Body of pancreas (tissue), 4 donors: ENCODE measurements at places on chromosomes 5 and 9.

DNA sequence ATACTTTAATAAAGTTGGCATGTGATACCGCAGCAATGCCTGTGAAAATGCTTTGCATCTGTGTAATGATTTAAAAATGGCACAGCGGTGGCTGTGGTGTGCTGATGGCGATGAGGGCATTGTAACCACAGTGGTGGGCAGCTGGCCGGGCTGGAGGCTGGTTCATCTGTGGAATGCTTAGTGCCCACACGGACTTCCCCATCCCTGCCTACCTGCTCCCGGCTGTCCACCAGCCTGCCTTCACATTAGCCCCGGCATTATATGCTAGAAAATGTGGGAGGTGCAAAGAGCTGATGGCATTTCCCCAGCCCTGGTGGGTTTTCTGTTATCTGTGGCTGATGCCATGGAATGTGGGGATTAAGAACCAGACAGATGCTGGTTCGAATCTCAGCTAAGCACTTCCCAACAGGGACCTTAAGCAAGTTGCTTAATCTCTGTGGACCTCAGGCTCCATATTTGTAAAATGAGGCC lies 2.9 kb upstream of the NDST1 start:
- no peak for DNase-seq
- H3K27me3 ChIP-seq = no peaks in the 10 kb centered on the region
- peak overlapping the region; percentile 18 for H3K27ac ChIP-seq
- H3K4me1 ChIP-seq = peaks cover 100% of the 10 kb centered on the region
- no peak overlapping the region for H3K4me3 ChIP-seq

- no peak for DNase-seq
- no peak overlapping the region for H3K4me3 ChIP-seq
- H3K4me1 ChIP-seq = peaks cover 71% of the 10 kb centered on the region
- no peak overlapping the region for H3K27ac ChIP-seq
- no peaks in the 10 kb centered on the region for H3K36me3 ChIP-seq
- H3K27me3 ChIP-seq = no peaks in the 10 kb centered on the region
These were observed 8.5 kb downstream of the ELL2 start for GRCh38 chr5:95953021-95953702.

- H3K27me3 ChIP-seq = no peaks in the 10 kb centered on the region
- no peak overlapping the region for H3K4me3 ChIP-seq
- H3K36me3 ChIP-seq = no peaks in the 10 kb centered on the region
- H3K27ac ChIP-seq = no peak overlapping the region
These were observed 427.1 kb downstream of the CHSY3 start for GRCh38 chr5:130331332-130331731.

DNA sequence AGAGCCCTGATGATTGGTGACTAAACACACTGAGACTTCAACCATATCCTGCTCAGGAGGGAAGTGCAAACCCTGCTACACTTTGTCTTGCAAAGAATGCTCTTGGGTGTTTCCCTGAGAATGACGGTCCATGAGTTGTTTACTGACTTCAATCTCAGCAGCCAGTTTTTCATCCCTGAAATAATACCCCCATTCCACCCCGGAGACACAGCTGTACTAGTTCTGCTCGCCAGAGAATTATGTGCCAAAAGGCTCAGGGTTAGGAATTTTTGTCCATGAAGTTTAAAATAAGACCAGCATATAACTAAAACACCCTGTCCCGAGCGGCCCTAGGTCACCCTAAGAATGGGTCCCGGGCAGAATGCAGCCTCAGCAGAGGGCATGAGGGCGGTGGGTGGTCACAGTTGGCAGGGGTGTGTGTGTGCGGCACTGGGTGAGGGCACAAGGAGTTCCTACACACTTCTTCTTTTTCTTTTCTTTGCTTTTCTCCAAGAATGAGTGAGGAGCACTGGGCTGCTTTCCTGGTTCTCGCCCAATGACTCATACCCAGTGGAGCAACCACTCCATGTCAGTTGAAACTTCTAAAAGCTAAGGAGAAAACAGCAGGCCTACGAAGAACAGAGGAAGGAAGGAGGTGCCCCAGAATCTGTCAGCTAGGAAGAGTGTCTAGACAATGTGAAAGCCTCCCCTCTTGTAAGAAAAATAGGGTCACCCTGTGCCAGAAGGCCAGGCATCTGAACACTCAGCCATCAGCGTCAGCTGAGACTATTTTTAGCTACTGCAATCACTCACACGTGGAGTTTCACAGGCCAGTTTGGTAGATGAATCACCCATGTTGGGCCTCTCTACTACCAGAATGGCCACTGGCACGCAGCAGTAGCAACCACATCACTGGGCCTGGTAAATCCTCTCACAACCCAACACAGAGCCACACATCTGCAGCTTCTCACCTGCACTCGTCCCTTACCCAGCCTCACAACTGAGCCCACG lies 105.9 kb downstream of the DPYSL3 start:
- H3K27ac ChIP-seq = no peak overlapping the region
- DNase-seq = peak; percentile 16
- no peak overlapping the region for H3K4me3 ChIP-seq
- H3K4me1 ChIP-seq = peaks cover 5% of the 10 kb centered on the region
- no peaks in the 10 kb centered on the region for H3K36me3 ChIP-seq

- DNase-seq = no peak
- no peaks in the 10 kb centered on the region for H3K27me3 ChIP-seq
- H3K27ac ChIP-seq = no peak overlapping the region
- no peak overlapping the region for H3K4me3 ChIP-seq
These were observed 248.6 kb downstream of the TMEM232 start for GRCh38 chr5:110477911-110478310.

DNA sequence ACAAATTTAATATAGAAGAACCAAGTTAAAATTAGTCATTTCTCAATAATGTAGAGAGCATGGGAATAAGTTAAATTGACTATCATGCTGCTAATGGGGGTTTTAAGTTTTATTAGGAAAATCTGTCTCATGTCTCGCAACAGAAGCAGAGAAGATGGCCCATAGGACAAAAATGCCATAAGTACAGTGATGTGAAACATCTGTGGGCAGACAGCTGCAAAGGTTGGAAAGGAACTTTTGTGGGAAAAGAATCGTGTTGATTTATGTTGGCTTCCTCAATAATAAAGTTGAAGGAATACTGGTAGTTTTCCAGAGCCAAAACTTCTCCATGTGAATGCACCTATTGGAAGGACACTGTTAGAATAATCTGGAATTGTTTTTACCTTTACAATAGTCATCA lies 44.8 kb downstream of the VCAN start:
- no peaks in the 10 kb centered on the region for H3K4me1 ChIP-seq
- no peaks in the 10 kb centered on the region for H3K36me3 ChIP-seq
- DNase-seq = no peak
- H3K27ac ChIP-seq = no peak overlapping the region
- H3K27me3 ChIP-seq = no peaks in the 10 kb centered on the region
- no peak overlapping the region for H3K4me3 ChIP-seq

GRCh38 chr5:96601715-96602244 lies 60.4 kb upstream of the CAST start:
- H3K36me3 ChIP-seq = no peaks in the 10 kb centered on the region
- no peak overlapping the region for H3K4me3 ChIP-seq
- no peaks in the 10 kb centered on the region for H3K27me3 ChIP-seq
- H3K27ac ChIP-seq = no peak overlapping the region
- DNase-seq = peak; percentile 80
- H3K4me1 ChIP-seq = peaks cover 11% of the 10 kb centered on the region

DNA sequence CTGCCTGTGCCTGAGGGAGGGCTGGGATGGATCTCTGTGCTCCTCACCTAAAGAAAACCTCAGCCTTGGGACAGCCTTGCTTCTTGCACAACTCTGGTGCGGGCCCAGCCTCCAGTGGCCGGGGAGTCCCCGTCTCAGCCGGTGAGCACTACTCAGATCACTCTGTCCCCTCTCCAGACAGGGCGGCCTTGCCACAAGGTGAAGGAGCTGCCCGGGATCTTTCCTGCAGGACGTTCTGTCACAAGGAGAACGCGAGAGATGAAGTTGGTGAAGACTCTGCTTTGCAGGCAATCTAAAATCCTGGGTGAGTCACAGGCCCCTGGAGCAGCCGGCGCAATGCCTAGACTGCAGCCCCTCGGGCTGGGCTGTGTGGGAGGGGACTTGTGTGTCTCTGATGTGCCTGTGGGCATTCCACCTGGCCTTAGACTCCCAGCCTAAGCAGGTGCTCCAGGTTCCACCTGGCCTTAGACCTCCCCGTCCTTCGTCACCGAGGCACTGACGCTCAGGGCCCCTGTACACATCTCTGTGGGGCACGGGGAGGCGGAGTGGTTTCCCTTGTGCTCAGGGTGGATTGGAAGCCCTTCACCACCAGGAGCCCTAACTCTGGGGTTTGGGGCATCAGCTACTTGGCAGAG lies 15.2 kb upstream of the IRX4 start:
- no peaks in the 10 kb centered on the region for H3K27me3 ChIP-seq
- H3K27ac ChIP-seq = no peak overlapping the region
- no peaks in the 10 kb centered on the region for H3K36me3 ChIP-seq
- no peak overlapping the region for H3K4me3 ChIP-seq
- no peaks in the 10 kb centered on the region for H3K4me1 ChIP-seq

- no peak for DNase-seq
- H3K4me1 ChIP-seq = no peaks in the 10 kb centered on the region
- no peaks in the 10 kb centered on the region for H3K36me3 ChIP-seq
- no peak overlapping the region for H3K27ac ChIP-seq
These were observed 48.5 kb downstream of the SEMA5A start for GRCh38 chr5:9497347-9497746.

DNA sequence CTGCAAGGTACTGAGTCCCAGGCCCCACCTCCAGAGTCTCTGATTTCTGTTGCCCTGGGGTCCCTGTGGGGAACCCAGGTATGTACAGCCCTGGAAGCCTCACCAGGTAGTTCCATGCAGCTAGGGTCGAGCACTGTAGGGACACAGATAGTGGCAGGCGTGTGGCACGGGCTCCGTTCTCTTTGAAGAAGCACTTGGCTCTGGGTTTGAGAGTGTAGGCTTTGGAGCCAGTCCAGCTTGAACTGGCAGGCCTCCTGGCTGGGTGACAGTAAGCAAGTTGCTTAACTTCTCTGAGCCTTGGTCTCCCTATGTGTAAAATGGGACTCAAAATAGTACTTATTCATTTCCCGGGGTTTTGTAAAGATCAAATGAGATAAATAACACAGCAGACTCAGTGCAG lies 5.6 kb downstream of the OLFM1 start:
- H3K4me1 ChIP-seq = peaks cover 10% of the 10 kb centered on the region
- no peak overlapping the region for H3K4me3 ChIP-seq
- H3K27me3 ChIP-seq = peaks cover 6% of the 10 kb centered on the region
- no peaks in the 10 kb centered on the region for H3K36me3 ChIP-seq
- no peak overlapping the region for H3K27ac ChIP-seq
- no peak for DNase-seq

DNA sequence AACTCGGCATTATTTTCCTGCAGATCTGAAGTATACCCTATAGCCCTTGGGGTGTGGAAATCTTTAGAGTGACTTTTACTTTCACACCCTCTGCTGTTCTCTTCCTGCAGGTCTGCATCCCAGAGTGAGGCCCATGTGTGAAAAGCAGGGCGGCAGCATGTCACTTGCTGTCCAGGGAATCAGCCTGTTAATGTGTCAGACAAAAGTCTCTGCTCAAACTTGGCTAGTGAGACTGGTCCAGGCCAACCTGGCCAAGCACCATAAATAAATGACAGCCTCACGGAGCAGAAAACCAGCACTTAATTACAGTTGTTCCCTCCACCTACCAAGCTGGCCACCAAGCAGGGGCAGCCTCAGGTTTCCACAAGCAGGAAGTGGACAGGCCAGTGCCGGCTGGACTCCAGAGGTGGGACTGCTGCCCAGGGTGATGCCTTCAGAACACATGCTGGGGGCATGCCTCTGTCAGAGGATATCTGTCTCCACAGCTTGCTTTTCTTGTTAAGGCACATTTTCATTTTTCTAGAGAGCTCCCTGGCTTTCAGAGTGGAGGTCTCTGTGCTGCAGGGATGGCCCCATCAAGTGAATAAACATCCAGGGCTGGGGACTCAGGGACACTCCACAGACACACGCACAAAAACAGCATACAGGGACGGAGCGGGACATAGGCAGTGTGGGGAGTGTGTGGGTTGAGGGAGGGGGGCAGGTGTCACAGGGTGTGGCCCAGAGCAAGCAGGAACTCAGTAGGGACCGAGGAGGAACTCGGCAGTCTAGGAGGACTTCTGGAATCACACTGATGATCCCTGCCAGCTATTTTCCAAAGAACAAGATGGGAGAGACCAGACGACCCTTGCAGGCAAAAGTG lies 243.8 kb upstream of the IRX1 start:
- H3K27me3 ChIP-seq = no peaks in the 10 kb centered on the region
- H3K4me3 ChIP-seq = no peak overlapping the region
- H3K27ac ChIP-seq = no peak overlapping the region
- no peak for DNase-seq
- H3K36me3 ChIP-seq = no peaks in the 10 kb centered on the region

DNA sequence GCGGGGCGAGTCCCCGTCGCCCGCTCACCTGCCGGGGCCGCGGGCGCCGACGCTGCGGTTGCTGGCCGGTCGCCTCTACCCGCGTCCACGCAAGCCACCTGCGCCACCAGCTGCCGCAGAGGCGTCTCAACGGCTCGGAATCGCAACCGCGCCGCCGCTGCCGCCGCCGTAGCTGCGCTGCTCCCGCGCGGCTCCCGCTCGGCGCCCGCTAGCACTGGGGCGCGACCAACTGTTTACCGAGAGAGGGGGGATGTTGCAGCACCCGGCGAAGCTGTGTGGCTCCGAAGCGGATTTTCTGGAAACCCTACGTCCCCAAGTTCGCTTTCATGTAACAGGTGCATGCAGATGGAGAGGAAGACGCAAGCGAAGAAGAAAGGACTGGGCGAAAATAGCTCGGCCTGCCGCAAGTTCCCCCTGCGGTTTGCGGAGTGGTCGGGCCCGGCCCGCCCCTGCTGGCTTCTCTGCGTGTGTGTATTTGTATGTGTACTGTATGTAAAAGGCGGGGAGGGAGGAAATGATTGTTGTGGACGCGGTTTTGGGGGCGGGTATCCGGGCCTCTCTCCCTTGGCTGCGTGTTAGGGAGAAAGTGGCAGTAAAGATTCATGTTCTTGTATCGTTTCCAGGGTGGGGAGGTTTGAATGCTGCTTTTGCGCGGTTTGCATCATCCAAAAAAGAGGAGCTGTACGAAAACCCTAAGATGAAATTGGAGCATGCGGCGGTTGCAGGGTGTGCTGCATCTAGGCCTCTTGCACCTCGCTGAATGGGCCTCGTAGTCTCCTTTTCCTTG lies at the start of gene PSIP1:
PSIP1 (minus strand) TSS at position 182 of the 787 bp plus-strand sequence. CDS start 782 bp downstream, outside the sequence.
- H3K4me1 ChIP-seq = peaks cover 11% of the 10 kb centered on the region
- no peaks in the 10 kb centered on the region for H3K27me3 ChIP-seq
- no peaks in the 10 kb centered on the region for H3K36me3 ChIP-seq
- peak within 1 kb of the TSS; percentile 98 for H3K4me3 ChIP-seq
- peak within 1 kb of the TSS; percentile 90 for H3K27ac ChIP-seq

- H3K27me3 ChIP-seq = no peaks in the 10 kb centered on the region
- H3K27ac ChIP-seq = no peak overlapping the region
- H3K4me3 ChIP-seq = no peak overlapping the region
- no peaks in the 10 kb centered on the region for H3K4me1 ChIP-seq
- DNase-seq = no peak
- no peaks in the 10 kb centered on the region for H3K36me3 ChIP-seq
These were observed 62.0 kb upstream of the MEF2C start for GRCh38 chr5:88944751-88945531.
